ENCODE measurements at places on chromosomes 1 and 21.

DNA sequence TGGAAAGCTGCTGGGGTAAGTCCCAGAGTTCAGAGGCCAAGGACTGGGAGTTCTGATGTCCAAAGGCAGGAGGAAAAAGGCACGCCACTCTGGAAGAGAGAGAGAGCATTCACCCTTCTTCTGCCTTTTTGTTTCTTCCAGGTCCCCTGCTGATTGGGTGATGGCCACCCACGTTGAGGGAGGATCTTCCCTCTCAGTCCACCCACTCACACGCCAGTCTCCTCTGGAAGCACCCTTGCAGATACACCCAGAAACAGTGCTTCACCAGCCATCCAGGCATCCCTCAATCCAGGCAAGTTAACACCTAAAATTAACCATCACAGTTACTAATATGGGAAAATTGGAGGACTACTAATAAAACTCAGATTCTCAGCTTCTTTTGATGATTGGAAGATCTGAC lies 66.1 kb upstream of the PARP1 start:
- H3K36me3 ChIP-seq, result no peaks in the 10 kb centered on the region
- DNase-seq, result no peak
- H3K4me3 ChIP-seq, result no peak overlapping the region
- no peaks in the 10 kb centered on the region for H3K27me3 ChIP-seq

DNA sequence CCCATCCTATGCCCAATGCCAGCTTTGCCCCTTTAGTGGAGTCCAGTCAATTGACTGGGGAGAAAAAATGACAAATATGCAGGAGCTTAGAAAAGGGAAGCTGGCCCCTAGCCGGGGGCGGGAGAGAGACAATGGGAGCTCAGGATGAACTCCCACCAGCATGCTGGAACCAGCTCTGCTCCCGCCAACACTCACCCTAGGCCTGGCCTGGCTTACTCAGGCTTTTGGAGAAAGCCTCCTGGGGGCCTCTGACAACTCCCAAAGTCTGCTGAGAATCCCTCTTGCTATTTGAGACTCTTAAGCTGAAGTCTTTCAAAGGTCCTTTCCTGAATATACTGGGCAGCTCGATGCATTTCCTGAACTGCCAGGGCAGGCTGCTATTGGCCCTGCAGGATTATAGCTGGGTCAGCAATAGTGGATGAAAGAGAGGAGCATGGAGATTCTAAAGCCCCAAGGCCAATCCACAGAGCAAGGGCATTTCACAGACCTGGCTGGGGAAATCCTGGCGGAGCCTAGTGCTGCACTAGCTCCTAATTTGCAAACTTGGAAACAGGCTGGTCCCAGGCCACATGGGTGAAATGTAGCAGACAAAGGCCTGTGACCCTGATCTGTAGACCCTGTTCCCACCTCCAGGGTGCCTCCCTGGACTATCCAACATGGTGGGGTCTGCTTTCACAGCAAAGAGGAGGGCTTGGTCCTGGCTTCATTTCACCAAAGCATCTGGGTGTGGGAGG lies 35.7 kb upstream of the CLSTN1 start:
- H3K27ac ChIP-seq, result no peak overlapping the region
- no peaks in the 10 kb centered on the region for H3K36me3 ChIP-seq
- no peak for DNase-seq

DNA sequence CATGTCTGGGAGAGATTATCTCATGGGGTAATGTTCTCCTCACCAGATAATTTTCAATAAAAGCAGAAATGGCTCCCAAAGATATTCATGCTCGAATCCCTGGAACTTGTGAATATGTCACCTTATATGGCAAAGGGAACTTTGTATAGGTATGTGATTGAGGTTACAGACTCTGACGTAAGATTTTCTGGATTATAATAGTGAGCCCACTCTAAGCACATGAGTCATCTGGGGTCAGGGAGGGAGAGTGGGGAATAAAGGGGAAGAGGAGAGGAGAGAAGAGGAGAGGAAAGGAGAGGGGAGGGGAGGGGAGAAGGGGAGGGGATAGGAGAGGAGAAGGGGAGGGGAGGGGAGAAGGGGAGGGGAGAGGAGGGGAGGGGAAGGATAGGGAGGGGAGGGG lies 1193.9 kb downstream of the PLA2G4A start:
- H3K4me3 ChIP-seq, result no peak overlapping the region
- no peaks in the 10 kb centered on the region for H3K27me3 ChIP-seq
- no peaks in the 10 kb centered on the region for H3K36me3 ChIP-seq
- no peaks in the 10 kb centered on the region for H3K4me1 ChIP-seq
- DNase-seq, result no peak
- no peak overlapping the region for H3K27ac ChIP-seq

DNA sequence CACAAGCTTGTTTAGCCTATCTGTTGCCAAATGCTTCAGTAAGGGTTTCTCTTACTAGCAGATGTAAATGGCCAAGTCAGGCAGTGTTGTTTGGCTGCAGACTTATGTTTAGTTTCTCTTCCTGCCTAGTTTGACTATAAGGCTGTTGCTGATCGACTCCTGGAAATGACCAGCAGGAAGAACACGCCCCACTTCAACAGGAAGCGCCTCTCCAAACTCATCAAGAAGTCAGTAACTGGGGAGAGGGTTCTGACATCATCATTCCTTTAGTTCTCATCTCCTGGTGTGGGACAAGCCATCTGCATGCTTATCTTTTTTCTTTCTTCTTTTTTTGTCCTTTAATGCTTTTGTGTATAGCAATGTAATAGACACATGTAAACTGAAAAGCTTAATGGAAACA lies 25.1 kb downstream of the RRP1B start:
- no peaks in the 10 kb centered on the region for H3K4me1 ChIP-seq
- no peak overlapping the region for H3K27ac ChIP-seq
- H3K4me3 ChIP-seq, result no peak overlapping the region
- DNase-seq, result no peak
- peaks cover 24% of the 10 kb centered on the region for H3K36me3 ChIP-seq

GRCh38 chr1:87787551-87787950 lies 458.9 kb downstream of the LMO4 start:
- no peak overlapping the region for H3K27ac ChIP-seq
- H3K27me3 ChIP-seq, result no peaks in the 10 kb centered on the region
- no peaks in the 10 kb centered on the region for H3K36me3 ChIP-seq
- H3K4me3 ChIP-seq, result no peak overlapping the region
- DNase-seq, result no peak

DNA sequence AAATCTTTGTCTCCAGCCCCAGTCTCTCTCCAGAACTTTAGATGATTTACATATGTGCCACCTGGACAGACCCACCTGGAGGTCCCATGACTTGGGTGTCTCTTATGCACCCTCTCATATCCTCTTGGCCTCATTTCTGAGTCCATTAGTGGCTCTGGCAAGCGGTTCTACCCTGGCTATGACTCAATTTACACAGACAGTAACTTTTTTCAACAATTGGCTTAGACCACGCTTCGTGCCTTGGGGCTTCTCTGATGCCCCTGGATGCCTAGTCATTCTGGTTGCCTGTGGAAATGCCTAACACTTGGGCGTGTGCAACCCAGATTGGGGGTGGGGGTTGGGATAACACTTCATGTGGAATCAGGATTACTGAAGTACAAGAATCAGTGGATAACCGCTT lies 57.1 kb upstream of the GADD45A start:
- no peaks in the 10 kb centered on the region for H3K36me3 ChIP-seq
- no peak overlapping the region for H3K27ac ChIP-seq
- H3K27me3 ChIP-seq, result no peaks in the 10 kb centered on the region
- DNase-seq, result no peak

- H3K27me3 ChIP-seq, result no peaks in the 10 kb centered on the region
- DNase-seq, result no peak
- no peak overlapping the region for H3K27ac ChIP-seq
- H3K4me3 ChIP-seq, result no peak overlapping the region
Observed at GRCh38 chr1:169999331-169999741, 75.2 kb downstream of the KIFAP3 start.

DNA sequence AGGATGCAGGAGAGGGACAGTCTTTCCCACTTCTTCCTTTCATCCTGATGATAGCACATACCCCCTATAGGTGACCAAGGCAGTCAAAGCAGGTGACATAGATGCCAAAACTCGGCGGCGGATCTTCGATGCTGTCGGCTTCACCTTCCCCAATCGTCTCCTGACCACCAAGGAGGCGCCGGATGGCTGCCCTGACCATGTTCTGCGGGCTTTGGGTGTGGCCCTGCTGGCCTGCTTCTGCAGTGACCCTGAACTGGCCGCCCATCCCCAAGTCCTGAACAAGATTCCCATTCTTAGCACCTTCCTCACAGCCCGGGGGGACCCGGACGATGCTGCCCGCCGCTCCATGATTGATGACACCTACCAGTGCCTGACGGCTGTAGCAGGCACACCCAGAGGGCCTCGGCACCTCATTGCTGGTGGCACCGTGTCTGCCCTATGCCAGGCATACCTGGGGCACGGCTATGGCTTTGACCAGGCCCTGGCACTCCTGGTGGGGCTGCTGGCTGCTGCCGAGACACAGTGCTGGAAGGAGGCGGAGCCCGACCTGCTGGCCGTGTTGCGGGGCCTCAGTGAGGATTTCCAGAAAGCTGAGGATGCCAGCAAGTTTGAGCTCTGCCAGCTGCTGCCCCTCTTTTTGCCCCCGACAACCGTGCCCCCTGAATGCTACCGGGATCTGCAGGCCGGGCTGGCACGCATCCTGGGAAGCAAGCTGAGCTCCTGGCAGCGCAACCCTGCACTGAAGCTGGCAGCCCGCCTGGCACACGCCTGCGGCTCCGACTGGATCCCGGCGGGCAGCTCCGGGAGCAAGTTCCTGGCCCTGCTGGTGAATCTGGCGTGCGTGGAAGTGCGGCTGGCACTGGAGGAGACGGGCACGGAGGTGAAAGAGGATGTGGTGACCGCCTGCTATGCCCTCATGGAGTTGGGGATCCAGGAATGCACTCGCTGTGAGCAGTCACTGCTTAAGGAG lies 2.9 kb downstream of the NCDN start:
- no peak overlapping the region for H3K27ac ChIP-seq
- H3K27me3 ChIP-seq, result no peaks in the 10 kb centered on the region
- no peak for DNase-seq

DNA sequence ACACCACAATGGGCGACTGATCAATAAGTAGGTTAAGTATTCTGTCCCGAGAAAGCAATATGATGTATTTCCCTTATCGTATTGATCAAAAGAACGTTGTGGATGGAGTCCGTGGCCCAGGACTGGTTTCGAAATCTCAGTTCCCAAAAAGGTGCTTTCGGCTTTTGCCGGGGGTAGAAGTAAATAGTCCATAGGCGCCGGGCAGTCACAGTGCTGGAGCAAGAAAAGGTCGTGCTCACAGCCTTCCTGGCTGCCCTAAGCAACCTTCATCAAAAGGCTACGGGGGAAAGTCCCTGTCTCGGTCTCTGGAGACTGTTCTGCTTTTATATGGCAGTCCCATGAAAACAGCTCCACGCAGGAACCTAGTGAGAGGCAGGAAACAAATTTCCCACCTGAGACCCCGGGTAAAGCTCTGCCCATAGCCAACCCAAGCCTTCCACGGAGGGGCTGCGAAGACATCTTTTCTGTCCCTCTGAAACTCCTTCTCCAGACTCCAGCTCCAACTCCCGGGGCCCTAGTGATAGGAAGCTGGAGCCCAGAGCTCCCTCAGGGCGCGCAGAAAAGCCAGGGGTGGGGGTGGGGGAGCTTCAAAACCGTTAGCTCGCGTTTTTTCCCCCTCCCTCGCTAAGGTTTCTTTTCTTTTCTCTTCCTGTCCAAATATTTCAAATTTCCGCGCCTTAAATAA lies 7.0 kb downstream of the CDKN2C start:
- peak; percentile 23 for DNase-seq
- H3K27me3 ChIP-seq, result no peaks in the 10 kb centered on the region
- H3K4me1 ChIP-seq, result no peaks in the 10 kb centered on the region
- peak overlapping the region; percentile 76 for H3K4me3 ChIP-seq
- no peaks in the 10 kb centered on the region for H3K36me3 ChIP-seq

GRCh38 chr1:25924454-25924853 lies 18.2 kb upstream of the STMN1 start:
- H3K36me3 ChIP-seq, result no peaks in the 10 kb centered on the region
- H3K27me3 ChIP-seq, result peaks cover 24% of the 10 kb centered on the region
- DNase-seq, result no peak
- H3K4me1 ChIP-seq, result no peaks in the 10 kb centered on the region
- no peak overlapping the region for H3K4me3 ChIP-seq

DNA sequence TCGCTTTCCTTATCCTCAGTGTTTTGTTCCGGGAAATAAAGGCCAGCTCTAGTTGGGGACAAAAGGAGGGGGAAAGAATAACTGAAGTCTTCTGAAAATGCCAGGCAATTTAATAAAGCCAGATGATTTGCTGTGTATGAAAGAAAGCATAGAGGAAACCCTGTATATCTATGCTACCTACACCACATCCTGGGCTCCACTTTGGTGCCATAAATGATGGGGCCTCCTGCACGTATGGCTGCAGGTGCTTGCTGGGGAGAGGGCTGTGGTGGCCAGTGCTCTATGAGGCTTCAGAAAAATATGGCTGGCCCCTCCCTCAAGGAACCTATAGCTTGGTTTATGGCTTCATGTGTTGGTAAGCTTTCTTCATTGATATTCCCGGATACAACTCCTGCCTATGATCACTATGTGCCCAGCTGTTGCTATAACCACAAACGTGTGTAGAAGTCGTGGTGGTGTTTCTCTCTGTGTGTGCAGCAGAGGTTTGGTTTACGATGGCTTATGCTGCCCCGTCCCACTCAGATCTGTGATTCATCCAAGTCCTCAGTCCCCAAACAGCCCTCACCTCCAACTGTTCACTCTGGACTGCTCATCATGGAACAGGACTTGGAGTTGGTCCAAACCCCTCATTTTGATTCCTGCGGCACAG lies 59.5 kb downstream of the BACE2 start:
- H3K4me1 ChIP-seq, result no peaks in the 10 kb centered on the region
- no peak overlapping the region for H3K4me3 ChIP-seq
- H3K27ac ChIP-seq, result no peak overlapping the region
- no peaks in the 10 kb centered on the region for H3K27me3 ChIP-seq

DNA sequence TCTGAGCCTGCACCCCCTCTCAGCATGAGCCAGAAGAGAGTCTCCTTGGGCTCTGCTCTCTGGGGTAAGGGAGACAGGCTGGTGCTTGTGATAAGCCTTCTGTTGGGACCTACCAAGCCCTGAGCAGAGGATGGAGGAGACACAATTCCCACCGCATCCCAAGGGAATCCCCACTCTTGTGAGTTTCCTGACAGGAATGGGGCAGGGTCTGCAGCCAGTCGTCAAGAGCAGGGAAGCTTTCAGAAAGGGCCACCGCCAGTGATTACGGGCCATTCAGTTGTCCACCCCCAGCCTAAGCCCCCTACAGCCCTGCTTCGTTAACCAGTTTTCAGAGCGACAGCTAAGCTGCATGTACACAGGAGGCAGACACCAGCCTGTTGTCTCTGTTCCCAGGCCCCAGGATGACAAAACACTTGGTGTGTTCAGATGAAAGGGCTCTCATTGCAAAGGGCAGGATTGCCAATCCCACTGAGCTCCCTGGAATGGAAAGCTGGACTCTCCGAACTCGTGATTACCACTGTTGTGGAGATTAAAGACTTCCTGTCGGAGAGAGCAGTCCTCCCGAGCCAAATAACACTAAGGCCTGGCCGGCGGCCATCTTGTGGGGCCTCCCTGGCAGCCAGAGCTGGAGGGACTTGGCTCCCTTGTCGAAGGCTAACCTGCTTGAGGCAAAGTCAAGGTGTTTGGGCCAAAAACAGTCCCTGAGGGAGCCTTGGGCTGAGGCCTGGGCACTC lies 37.4 kb upstream of the SLC30A1 start:
- H3K27ac ChIP-seq, result no peak overlapping the region
- peaks cover 6% of the 10 kb centered on the region for H3K4me1 ChIP-seq
- DNase-seq, result no peak
- no peaks in the 10 kb centered on the region for H3K27me3 ChIP-seq
- no peak overlapping the region for H3K4me3 ChIP-seq

GRCh38 chr1:80918380-80918779 lies 882.4 kb upstream of the ADGRL2 start:
- H3K36me3 ChIP-seq, result no peaks in the 10 kb centered on the region
- DNase-seq, result no peak
- no peaks in the 10 kb centered on the region for H3K4me1 ChIP-seq
- H3K4me3 ChIP-seq, result no peak overlapping the region
- no peak overlapping the region for H3K27ac ChIP-seq
